Left renal pelvis (tissue), 4 donors: ENCODE measurements at places on chromosomes 7 and 10.

GRCh38 chr7:155810770-155811559, 1.3 kb downstream of the SHH start:
- DNase-seq = no peak

DNA sequence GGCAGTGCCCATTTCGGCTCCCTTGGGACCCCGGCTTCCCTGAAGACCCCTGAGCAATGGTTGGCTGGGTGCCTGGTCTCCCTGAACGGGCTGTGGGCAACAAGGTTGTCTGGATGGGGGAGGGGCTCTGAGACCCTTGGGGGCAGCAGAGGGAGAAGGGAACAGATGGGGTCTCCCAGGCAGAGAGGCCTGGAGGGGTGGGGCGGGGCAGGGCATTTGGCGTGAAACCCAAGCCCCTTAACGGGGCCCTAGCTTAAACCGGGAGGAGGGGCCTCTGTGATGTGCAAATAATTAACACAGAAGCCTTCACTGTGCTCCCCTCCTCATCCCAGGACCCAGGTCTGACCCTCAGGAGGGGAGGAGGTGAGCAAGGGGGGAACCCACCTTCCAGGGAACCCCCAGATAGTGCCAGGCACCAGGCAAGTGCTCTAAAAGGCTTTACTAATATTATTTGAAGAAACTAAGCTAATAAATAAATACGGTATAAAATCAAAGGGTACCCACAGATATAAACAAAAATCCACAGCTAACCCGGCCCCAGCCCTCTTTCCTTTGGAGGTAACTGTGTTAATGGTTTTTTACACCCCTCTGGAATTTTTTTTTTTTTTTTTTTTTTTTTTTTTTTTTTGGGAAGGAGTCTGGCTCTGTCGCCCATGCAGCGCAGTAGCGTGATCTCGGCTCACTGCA, 170.8 kb downstream of the RNF216 start:
- no peak for DNase-seq

GRCh38 chr7:37833818-37834146, 14.6 kb upstream of the NME8 start:
- no peak for DNase-seq

DNA sequence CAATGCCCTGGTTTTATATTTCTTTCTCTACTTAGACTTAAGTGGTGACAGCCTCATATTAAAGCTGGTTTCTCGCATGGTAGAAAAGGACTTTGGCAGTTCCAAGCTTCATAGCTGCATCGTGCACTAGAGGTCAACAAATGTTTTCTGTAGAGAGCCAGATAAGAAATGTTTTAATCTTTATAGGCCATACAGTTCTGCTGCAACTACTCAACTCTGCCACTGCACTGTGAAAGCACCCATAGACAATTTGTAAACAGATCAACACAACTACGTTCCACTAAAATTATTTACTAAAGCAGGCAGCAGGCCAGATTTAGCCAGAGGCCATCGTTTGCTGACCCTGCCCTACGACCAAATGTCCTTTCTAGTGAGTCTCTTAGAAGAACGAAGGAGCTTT, 36.7 kb downstream of the CSGALNACT2 start:
- DNase-seq = no peak

DNA sequence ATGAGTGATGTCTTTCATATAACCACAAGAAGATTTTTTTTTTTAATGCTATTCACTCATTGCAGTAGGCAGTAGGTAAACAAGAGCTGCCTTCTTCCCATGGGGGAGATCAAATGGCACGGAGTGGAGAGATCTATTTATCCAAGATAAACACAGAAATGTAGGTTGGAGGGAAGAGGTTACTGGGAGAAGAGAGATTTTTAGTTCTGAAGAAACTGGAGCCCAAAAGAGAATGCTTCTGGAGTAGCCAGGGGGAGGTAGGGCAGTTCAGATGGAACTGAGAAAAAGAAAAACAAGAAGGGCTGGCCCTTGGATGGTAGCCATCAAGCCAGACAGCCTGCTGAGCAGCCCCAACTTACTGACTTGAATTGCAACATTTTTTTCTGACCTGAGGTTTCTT, 270.1 kb upstream of the TPK1 start:
- DNase-seq = peak; percentile 3

DNA sequence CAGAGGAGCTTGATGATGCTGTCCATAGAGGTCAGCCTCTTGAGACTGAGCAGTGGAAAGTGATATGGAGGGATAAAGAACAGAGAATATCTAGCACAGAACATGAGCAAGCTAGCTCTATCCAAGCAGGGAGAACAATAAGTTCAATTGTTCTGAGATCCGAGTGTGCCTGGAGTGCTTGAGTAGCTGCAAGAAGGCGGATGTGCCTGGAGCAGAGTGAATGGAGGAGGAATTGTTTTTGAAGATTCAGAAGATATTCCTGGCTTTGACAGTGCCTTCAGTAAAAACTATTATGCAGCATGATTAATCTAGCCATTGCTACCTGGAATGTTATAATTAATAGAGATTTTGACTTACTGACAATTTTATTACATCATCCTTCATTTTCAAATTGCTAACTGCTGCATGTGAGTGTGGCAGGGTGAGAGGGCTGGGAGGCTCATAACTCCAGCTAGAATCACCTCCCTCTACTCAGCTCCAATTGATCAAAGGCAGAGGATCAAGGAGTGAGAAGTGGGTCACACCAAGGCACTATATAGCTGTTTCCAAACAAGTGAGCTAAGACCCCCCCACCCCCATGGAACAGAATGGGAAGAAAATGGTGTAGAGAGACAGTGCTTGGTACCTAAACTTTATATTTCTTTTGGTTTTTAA, 302.8 kb downstream of the ADRA2A start:
- no peak for DNase-seq

- no peak for DNase-seq
These were observed 120.3 kb downstream of the WNT2 start for GRCh38 chr7:117202511-117202910.

DNA sequence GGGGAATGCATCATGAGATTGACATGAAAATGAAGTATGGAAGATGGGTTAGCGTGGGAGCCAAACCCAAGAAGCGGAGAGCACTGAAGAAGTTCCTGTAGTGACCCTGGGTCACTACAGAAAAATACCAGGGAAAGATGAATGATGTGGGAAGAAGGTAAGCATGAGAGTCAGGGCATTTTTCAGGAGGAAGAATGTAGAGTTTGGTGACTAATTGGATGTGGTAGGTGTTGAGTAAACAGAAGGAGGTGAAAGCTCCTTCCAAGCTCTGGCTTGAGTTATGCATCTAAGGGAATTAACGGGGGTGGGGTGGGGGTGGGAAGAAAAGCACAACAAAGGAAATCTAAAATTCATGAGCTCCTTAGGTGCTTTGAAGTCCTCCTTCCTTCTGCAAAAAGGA, 238.1 kb upstream of the AOAH start:
- DNase-seq = no peak
